Effector memory CD4-positive, alpha-beta T cell (primary cell): ENCODE measurements at places on chromosomes 16 and 17.

DNA sequence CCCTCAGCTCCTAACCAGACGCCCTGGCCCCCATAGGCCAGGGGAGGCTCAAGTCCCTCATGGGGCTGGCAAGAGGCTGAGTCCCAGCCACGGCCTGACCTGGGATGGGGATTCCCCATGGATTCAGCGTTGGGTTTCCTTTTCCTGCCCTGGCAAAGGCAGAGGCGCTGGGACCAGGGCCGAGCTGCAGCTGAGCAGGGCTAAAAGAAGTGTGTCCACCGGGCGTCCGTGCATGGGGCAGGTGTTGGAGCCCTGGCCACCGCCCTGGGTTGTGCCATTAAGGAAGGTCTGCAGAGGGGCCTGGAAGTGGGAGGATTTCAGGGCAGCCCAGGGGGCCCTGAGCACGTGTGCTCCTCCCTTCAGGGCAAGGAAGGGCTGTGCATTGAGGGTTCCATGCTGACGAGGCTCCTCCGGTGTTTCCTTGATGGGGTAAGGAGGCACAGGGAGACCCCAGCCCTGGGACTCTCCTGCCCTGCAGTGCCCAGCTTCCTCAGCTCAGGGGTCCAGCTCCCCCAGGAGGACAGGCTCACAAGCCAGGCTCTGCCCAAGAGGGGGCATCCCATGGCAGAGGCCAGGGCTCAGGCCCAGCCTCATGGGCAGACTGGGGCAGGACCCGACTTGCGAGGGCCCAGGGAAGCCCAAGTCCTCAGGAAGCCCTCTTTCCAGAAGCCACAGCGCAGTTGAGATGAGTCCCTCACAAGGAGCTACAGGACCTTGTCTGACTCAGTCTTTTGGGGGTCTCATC, 10.1 kb downstream of the TBC1D26 start:
- DNase-seq: no peak

DNA sequence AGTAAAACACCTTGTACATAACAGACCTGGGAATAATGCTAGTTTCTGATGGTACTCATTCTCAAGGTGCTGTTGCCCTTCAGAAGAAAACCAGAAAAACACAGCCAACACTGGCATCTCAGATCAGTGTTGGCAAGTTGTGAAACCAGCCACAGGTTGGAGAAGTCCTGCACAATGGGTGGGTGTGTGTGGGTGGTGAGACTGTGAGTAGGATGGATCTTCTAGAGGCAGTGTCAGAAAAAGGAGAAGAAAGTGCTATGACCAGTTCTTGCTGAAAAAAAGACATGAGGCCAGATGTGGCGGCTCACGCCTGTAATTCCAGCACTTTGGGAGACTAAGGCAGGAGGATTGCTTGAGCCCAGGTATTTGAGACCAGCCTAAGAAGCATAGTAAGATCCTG, 35.2 kb upstream of the SMIM36 start:
- DNase-seq: no peak

DNA sequence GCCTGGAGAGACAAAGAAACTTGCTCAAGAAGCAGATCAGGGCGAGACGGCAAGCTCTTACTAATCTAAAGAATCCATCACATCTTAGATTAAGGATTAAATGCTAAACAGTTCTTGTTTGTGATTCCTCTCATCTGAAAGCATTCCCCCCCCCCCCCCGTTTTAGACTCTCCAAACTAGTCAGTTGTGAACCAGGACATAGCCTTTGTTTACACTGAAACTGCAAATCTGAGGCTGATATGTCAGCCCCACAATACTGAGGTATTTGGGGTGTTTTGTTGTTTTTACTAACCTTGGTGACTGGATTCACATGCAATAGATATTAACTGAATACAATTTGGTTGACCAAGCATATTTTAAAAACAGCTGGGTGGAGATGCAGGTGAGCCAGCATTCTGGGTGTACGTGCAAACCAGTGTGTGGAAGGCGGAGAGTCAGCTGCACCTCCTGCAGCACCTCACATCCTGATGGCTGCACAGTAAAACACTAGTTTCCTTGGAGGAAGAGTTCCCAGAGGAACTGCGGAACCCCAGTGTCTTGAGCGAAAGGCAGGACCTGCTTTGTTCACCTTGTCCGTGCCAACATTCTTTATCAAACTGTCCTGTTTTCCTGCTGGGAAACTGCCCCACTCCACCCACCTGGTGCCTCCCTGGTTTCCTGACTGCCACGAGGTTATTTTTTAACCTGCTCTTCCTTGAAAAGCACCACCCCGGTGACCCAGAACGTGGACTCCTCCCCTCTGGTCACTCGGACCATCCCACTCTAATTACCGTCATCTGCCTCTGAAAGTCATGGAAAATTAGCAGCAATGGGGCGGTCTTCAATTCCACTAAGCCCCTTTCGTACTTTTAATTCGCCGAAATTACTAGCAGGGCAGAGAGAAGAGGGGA, 1.2 kb upstream of the YPEL2 start:
- DNase-seq: no peak

GRCh38 chr17:81511804-81512561, 616 bp downstream of the ACTG1 start:
- DNase-seq: peak; percentile 32

DNA sequence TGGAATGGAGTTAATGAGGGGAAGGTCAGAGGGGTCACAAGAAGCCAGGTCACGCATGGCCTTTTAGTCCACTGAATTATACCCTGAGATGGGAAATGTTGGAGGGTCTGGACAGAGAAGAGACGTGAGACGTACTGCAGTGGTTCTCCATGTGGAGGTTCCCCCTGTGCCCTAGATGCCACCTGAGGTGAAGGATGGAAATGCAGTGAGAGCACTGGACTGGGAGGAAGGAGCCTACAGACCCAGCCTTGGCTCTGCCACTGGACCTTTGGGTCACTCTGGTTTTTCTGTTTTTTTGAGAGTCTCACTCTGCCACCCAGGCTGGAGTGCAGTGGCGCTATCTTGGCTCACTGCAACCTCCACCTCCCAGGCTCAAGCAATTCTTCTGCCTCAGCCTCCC, 1.8 kb upstream of the PLSCR3 start:
- DNase-seq: no peak

- DNase-seq: no peak
Measured at GRCh38 chr17:3900646-3901045, 7.8 kb upstream of the CAMKK1 start.

DNA sequence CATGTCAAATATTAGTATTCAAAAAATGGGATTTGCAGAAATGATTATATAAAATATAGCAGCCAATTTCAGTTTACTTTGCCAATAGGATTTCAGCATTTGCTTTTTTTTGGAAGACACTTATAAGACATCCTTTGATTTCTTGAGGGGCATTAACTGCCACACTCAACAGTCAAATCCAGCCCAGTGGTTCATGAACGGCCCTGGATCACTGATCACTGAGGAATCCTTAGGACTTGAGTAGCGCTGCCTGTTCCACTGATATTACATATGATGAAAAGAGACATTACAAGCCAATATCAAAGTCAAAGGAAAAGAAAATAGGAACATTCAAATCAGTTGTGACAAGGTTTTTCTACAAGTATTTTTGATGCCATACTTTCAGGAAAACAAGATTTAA, 21.0 kb upstream of the YWHAE start:
- no peak for DNase-seq

DNA sequence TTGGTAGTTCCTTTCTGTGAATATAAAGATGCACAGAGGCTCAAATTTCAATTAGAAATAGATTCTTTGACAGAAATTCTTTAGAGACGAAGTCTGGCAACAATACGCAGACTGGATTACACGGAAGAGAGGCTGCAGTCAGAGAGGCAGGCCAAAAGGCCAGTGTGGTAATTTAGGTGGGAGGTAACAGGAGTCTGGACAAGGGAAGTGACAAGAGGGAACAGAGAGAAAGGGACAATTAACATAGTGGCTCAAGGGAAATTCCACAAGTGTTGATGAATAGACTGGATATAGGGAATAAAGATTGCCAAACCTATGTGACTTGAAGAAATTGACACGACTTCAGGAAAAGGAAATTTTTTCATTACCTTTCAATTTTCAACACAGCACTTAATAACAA, 54.6 kb downstream of the STX8 start:
- DNase-seq: no peak

- no peak for DNase-seq
Measured at GRCh38 chr17:38464251-38464722, 36.0 kb downstream of the ARHGAP23 start.

GRCh38 chr16:88804552-88805339, 1.2 kb downstream of the CDT1 start:
- no peak for DNase-seq

DNA sequence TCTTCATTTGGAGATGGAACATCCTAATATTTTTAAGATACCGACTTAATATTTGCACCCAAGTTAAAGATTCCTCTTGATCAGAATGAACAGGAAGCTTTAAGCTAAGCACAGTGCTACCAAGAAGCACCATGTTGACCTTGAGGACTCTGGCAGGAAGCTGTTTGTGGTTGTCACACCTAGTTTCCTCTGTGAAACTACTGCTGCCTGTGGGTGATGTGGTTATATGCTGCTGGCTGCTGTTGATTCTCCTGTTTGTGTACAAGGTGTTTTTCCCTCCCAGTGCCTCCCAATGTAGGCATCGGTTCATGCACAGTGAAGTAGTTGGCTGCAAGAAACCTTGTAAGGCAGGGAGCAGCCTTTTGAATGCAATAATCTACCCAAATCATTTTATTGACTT, 23.4 kb downstream of the RBL2 start:
- DNase-seq: peak; percentile 66

DNA sequence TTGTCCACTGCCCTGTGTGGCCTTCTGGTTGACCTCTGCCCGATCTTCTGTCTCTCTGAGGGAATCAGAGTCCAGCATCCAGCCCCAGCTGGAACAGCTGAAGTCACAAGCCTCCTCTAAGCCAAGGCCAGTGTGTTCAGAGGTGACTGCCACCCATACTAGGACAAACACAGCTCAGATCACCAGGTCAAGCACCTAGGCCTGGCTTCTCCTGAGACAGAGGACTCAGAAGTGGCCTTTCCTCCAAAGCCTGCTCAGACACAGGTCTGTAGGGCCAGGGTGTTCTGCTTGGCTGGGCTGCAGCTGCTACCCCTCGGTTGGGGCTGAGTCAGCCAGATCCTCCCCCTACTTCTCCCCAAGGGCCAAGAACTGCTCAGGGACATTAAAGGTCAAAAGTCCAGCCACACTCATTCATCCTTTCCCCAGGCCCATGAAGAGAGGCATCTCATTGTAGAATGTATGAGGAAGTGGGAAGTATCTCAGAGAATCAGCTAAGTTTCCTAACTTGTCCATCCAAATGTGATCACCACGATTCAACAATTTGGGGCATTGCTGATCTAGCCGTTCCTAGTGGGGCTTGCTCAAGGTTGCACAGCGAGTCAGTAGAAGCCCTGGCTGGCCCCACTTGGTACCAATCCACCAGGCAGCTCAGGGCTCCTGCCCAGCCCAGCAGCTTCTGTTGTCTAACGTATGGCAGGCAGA, 7.6 kb downstream of the SLC46A1 start:
- no peak for DNase-seq

GRCh38 chr17:81551458-81552243, 502 bp downstream of the FAAP100 start:
- DNase-seq: no peak

DNA sequence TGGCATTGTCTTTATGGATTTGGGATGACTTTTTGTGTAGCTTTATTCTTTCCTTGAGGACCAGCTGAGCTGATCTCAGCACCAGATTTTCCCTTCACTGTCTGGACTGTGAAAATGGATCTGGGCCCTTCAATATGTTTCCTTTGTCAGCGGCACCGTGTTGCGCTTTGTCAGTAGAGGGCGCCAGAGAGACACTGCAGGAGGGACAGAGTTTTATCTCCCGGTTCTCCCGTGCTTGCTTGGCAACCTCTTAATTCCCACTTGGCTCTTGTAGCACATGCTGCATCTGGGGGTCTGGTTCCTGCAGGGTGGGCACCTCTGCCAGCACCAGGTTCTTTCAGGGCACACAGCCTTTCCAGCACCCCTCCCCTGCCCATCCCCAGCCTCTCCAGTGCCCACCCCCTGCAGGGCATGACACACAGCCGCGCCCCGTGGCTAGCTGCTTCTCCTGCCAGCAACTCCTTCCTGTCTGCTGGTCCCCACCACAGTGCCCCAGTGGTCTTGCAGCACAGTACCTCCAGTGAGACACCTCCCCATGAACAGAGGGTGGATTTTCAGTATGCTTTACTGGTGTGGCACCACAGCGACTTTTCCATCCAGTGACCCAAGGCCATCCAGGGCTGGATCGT, 19.6 kb downstream of the OR1D5 start:
- no peak for DNase-seq

DNA sequence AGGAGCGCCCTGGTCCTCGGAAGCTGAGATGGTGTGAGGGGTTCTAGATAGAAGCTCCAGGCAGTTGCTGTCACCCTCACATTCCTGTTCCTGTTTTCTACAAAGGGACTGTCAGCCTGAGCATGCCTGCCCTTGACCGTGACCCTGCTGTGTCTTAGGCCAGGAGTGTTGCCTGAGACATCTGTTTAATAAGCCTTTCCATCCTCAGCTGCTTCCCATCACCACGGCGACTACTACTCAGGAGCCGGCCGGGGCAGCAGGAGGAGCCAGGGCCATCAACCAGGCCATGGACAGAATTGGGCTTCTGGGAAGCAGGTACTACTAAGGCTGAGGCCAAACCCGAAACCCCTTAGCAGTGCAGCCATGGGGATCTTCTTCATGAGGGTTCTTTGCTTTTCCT, 151.4 kb downstream of the KATNIP start:
- no peak for DNase-seq

- no peak for DNase-seq
Measured at GRCh38 chr16:60636117-60636516, 1400.1 kb downstream of the CDH8 start.

DNA sequence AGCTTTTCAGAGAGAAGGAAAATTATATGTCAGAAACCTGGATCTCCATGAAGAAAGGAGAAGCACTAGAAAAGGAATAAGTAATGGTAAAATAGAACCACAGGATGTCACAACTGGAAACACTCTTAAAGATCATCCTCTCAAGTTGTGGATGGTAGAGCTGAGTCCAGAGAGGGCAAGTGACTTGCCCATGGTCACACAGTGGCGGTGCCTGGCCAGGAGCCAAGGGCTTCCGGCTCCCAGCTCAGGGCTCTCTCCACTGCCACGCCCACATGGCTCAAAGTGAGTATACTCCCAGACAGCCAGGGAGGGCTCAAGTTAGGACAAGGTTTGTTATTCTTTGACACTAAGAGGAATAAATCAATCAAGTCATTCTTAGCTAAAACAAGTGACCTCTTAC, 159.8 kb downstream of the COPRS start:
- no peak for DNase-seq

GRCh38 chr16:50530277-50531236, 17.6 kb upstream of the NKD1 start:
- DNase-seq: no peak

DNA sequence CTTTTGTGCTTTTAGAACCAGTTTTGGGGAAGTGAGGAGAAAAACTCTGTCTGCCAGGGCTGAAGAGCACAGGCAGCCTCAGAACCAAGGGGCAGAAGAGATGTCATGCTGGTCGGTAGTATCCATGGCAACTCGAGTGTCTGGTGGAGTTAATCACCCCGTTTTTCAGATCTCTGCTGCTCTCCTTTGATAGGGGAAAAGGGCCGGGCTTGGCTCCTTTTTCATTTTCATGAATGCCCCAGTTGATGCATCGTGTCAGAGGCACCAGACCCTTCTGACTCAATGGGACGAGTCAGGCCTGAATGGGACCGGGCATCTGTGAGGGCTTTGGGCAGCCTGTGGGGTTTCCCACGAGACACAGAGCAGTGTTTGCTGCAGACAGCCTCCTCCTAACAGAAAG, 304.6 kb downstream of the ABCC12 start:
- no peak for DNase-seq
